CD14-positive monocyte (primary cell): ENCODE measurements at places on chromosomes 6 and 20.

DNA sequence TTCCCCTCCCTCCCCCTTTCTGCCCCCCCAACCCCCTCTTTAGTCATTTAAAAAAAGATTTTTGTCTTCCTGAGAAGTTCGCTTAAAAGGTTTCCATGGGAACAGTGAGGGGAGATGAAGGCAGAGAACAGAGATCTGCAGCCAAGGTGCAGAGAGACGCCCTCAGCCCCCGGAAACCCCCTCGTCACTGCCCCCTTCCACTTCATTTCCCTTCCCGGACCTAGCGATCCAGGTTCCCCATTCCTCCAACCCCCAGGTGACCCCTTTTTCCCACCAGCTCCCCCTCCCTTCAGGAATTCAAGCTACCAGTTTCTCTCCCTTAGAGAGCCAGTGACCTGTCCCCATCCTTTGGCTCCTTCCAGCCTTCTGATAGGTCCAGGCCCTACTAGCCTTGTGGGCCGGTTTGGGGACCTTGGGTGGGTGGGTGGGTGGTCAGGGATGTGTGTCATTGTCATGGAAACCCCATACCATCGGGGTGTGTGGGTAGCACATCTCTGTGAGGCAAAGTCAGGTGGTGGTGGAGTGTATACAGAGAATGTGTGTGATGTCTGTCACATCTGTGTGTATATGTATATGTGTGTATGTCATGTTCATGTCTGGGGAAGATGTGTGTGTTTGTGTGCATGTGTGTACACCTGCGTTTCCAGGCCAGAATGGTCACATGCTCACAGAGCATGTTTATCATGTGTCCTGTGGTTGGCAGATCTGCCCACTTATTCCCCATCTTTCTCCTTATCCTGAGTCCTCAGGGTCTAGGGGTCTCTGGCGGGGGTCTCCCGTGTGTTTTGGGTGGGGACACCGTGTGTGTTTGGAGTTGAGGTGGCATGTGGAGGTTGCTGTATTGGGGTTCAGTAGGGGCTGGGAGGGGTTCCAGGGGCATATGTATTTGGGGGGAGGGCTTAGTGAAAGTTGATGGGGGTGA lies 7.0 kb downstream of the SYNGAP1 start:
- no peak overlapping the region for H3K27ac ChIP-seq
- no peaks in the 10 kb centered on the region for H3K36me3 ChIP-seq
- peak; percentile 35 for DNase-seq

- peaks cover 24% of the 10 kb centered on the region for H3K36me3 ChIP-seq
- no peaks in the 10 kb centered on the region for H3K4me1 ChIP-seq
- DNase-seq: no peak
These were observed 102.8 kb upstream of the TMEM181 start for GRCh38 chr6:158457131-158457530.

- no peak overlapping the region for H3K4me3 ChIP-seq
- no peaks in the 10 kb centered on the region for H3K27me3 ChIP-seq
- H3K36me3 ChIP-seq: no peaks in the 10 kb centered on the region
These were observed 56.6 kb downstream of the BPIFB1 start for GRCh38 chr20:33339515-33340058.

GRCh38 chr6:24718449-24719124 lies 367 bp downstream of the C6orf62 start:
- H3K36me3 ChIP-seq: peaks cover 28% of the 10 kb centered on the region
- peaks cover 54% of the 10 kb centered on the region for H3K4me1 ChIP-seq
- H3K4me3 ChIP-seq: peak overlapping the region; percentile 99
- no peak for DNase-seq
- no peaks in the 10 kb centered on the region for H3K27me3 ChIP-seq

DNA sequence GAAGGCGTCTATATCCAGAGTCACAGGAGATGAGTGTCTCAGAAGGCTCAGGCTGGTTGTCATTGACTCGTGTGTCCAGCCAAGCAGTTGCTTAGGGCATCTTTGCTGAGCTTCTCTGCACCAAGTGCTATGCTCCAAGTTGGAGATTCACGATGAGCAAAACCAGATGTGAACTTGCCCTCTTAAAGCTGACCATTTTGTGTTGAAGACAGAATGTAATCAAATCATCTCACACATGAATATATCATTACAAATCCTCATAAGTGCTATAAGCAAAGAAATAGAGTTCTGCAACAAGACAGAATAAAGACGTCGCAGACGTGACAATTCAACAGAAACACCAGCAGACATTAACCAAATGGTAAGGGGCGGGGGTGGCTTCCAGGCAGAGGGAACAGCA lies 103.9 kb downstream of the ALDH8A1 start:
- DNase-seq: no peak
- no peak overlapping the region for H3K27ac ChIP-seq
- no peaks in the 10 kb centered on the region for H3K36me3 ChIP-seq
- no peak overlapping the region for H3K4me3 ChIP-seq
- H3K4me1 ChIP-seq: no peaks in the 10 kb centered on the region

- H3K27me3 ChIP-seq: no peaks in the 10 kb centered on the region
- no peak overlapping the region for H3K4me3 ChIP-seq
These were observed 13.8 kb upstream of the TIAM2 start for GRCh38 chr6:154981079-154981870.

GRCh38 chr20:17888044-17888443 lies 80.5 kb downstream of the SNX5 start:
- DNase-seq: no peak
- H3K4me1 ChIP-seq: peaks cover 12% of the 10 kb centered on the region
- H3K36me3 ChIP-seq: no peaks in the 10 kb centered on the region
- H3K27ac ChIP-seq: no peak overlapping the region

- no peak for DNase-seq
- H3K27me3 ChIP-seq: no peaks in the 10 kb centered on the region
- H3K36me3 ChIP-seq: no peaks in the 10 kb centered on the region
- no peak overlapping the region for H3K27ac ChIP-seq
- no peaks in the 10 kb centered on the region for H3K4me1 ChIP-seq
These were observed 75.8 kb upstream of the SULF2 start for GRCh38 chr20:47861116-47861515.

GRCh38 chr6:30530014-30530413 lies 26.3 kb downstream of the GNL1 start:
- DNase-seq: peak; percentile 54
- H3K4me3 ChIP-seq: no peak overlapping the region
- no peaks in the 10 kb centered on the region for H3K36me3 ChIP-seq
- H3K27ac ChIP-seq: peak overlapping the region; percentile 29
- H3K4me1 ChIP-seq: peaks cover 43% of the 10 kb centered on the region

DNA sequence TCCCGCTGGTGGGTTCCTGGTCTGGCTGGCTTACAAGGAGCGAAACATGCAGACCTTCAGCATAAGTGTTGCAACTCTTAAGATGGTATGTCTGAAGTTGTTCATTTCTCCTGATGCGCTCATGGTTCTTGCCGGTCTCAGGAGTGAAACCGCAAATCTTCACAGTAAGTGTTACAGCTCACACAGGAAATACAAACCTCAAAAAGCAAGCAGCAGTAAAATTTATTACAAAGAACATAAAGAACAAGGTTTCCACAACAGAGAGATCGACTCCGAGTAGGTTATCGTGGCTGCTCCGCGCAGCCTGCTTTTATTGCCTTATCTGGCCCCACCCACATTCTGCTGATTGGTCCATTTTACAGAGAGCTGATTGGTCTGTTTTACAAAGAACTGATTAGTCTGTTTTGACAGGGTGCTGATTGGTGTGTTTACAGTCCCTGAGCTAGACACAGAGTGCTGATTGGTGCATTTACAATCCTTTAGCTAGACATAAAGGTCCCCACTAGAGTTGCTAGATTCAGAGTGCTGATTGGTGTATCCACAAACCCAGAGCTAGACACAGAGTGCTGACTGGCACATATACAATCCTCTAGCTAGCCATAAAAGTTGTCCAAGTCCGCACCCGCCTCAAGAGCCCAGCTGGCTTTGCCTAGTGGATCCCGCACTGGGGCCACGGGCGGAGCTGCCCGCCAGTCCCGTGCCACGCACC lies 39.2 kb downstream of the TRIM27 start:
- DNase-seq: peak; percentile 10
- H3K36me3 ChIP-seq: no peaks in the 10 kb centered on the region
- H3K27ac ChIP-seq: no peak overlapping the region

- H3K4me3 ChIP-seq: no peak overlapping the region
- no peaks in the 10 kb centered on the region for H3K27me3 ChIP-seq
- no peak for DNase-seq
- H3K27ac ChIP-seq: peak overlapping the region; percentile 14
These were observed 53.7 kb downstream of the NUDT3 start for GRCh38 chr6:34338811-34339210.

- H3K27me3 ChIP-seq: peaks cover 11% of the 10 kb centered on the region
- H3K27ac ChIP-seq: no peak overlapping the region
- H3K4me1 ChIP-seq: peaks cover 17% of the 10 kb centered on the region
- H3K4me3 ChIP-seq: no peak overlapping the region
- no peaks in the 10 kb centered on the region for H3K36me3 ChIP-seq
These were observed 1.5 kb upstream of the MDFI start for GRCh38 chr6:41636833-41637193.

DNA sequence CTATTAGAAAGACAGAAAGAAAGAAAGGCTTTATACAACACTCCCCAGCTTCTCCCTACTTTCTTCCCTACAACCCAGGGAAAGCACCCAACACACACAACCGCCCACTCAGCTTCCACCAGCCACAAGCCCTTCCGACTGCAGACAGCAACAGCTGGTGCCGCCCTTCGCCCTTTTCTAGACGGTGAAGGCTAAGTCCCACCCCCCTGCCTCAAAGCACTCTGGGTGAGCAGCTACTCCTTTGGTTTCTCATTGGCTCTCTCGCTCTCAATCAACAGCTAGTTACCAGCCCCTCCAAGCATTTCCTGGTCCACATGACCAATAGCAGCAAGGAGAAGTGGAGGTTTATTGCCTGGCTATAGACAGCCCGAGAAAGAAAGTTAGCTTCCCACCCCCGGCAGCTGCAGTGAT lies 230.1 kb upstream of the MOCS1 start:
- no peaks in the 10 kb centered on the region for H3K4me1 ChIP-seq
- no peaks in the 10 kb centered on the region for H3K27me3 ChIP-seq
- DNase-seq: no peak
- no peak overlapping the region for H3K4me3 ChIP-seq
- H3K27ac ChIP-seq: no peak overlapping the region

GRCh38 chr6:44636561-44637248 lies 249.2 kb downstream of the CDC5L start:
- no peak for DNase-seq
- no peaks in the 10 kb centered on the region for H3K27me3 ChIP-seq
- H3K36me3 ChIP-seq: no peaks in the 10 kb centered on the region
- H3K27ac ChIP-seq: no peak overlapping the region
- peaks cover 7% of the 10 kb centered on the region for H3K4me1 ChIP-seq
- H3K4me3 ChIP-seq: no peak overlapping the region
